ENCODE measurements at places on chromosomes 16 and 17. TPM values are rescaled to one million over a fixed set of nuclear protein-coding genes. Genes with fewer than 3 reads are reported as not detected.
A peak's percentile ranks its signal among the peaks of the same experiment; 100 is the strongest.

DNA sequence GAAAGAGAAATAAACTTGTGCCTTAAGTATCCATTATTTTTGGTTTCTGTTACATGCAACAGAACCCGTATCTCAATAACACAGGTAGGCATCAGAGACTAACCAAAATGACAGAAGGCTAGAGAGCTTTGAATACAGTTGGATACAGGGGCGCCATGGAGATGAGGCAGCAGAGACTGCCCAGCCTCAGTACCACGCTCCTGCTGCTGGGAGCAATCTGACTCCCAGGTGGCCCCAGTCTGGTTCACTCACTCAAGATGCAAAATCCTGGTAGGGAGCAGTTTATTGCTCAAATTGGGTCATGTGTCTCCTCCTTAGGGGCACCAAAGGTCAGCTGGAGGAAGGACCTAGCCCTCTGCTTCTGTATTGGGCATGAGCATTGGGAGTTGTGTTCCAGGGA lies 218.9 kb downstream of the USP22 start:
- DNase-seq: no peak

The P2RX5 gene
- total RNA-seq: 0.20 TPM

DNA sequence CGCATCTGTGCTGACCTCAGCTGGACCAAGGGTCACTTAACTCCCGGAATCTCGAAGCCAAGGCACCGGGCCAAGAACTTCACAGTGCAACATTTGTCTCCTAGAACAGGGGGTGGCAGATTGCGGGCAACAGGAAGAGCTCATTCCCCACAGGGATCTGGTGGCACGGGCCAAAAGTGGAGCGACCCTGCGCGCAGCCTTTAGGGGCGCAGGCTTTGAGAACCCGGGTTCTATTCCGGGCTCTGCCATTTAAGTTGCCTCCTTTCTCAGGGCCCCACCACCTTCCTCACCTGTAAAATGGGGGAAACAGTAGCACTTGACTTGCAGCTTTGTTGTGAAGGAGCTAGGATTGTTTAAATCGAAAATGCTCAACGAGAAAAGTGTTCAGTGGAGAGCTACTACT lies 651 bp downstream of the SHMT1 start:
- DNase-seq: peak; percentile 34

DNA sequence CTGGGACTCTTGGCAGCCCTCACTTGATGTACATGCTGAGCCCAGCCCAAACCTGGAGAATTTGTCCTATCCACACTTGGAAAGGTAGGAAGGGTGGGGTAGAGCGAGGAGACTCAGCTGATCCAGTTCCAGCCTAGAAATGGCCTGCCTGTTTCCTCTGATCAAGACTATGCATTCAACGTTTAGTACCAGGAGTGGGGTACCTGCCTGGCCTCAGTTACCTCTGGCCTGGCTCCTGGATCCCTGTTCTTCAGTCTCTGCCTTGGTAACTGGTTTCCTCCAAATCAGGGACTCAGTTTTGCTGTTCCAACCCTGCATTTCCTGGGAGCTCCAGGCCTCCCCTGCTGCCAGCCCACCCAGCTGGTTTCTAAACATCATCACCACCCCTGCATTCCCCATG lies 233.5 kb downstream of the GSG1L start:
- DNase-seq: no peak

DNA sequence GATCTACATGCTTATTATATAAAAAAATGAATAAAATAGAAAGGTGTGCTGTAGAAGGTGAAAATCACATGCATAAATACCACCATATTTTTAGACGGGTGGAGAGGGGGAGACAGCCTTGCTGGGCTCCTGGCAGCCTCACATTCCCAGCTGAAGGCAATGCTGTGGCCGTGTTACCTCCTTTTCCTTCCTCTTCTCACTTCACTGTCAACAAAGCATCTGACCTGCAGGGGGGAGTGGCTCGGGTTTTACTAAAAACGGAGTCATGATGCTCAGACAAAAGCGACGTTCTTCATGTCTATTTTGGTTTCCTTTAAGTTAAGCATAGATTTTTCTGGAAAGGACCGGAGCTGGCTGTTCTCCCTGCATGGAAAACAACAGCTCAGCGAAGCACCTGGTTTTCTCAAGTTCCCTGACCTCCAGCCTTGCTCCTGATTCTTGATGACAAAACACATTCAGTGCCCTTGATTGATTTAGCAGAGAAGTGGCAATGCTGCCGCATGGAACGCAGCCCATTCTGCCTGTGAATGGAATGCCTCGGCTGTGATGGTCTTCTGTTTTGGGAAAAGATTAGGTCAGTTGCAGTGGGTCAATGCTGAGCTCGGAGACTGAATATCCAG lies 5.5 kb upstream of the RPTOR start:
- DNase-seq: peak; percentile 26

GRCh38 chr17:76388966-76389888 lies 4.8 kb downstream of the SPHK1 start:
- DNase-seq: peak; percentile 49

DNA sequence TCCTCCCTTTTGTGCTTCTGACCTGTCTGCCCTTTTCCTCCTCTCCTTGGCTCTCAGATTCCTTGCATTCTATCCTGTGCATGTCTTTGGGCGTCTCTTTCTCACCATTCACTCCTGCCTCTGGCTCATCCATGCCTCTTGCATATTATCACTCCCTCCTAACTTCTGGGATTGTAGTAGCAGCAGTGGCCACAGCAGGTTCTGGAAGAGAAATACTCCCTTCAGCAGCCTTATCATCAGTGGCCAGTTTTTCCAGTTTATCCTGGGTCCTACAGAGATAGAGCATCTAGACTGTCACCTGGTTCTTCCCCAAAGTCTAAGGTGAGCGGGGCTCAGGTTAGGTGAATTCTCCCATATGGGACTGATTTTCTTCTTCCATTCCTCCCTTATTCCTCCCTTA lies 354.0 kb upstream of the CCL2 start:
- no peak for DNase-seq

DNA sequence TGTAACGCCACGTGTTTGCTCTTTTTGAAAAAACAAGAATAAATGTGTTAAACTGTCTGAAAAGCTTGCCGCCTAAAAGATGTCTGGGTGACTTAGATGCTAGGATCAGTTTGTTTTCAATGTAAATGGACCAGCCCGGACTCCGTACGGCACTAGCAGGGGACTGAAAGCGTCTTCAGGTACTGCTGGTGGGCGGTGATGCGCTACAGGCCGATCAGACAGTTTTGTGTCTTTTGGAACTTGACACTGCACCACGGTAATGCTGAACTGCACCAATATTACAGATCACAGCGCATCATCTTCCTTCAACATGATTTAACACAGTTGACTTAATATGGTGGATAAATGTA lies 727 bp upstream of the MBTPS1 start:
- DNase-seq: no peak

- DNase-seq: peak; percentile 78
Observed at GRCh38 chr16:397736-398332, 835 bp downstream of the NME4 start.

The GNG13 gene
- not detected for total RNA-seq

The CHRNE gene
- total RNA-seq: 1.4 TPM

The AATK gene
- 1.5 TPM for total RNA-seq

GRCh38 chr17:2232244-2232638 lies 71.3 kb downstream of the SMG6 start:
- no peak for DNase-seq

The RCVRN gene
- total RNA-seq: not detected

DNA sequence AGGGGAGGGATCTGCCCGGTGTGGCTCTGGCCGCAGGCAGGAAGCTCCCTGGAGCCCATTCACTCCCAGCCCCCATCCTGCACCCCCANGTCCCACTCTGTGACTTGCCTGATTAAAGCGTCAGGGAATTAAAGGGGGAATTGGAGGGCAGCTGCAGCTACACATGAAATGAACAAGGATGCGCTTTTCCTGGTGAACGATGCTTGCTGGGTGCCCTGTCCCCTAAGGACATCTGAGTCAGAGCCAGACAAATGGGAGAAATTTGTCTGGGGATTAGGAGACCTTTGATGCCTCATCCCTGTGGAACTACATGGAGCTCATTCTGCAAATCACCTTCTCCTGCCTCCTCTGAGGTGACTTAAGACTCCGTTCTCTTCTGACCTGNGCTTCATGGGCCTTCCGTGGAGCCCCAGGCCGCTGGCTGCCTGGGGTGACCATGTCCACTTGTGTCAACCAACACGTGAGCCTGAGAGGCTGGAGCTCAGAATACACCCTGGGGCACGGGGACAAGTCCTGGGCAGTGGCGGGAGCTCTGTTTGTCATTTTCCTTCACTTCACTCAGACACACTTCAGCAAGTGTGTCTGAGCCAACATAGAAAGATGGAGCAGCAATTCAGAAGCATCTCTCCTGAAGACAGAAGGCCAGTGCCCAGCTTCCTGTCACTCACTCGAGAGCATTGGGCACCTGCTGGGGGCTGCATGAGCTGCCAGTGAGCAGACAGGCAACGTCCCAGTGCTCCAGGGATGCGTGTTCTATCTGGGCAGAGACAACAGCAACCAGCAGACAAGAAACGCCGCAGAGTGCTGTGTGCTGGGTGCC lies 54.1 kb downstream of the METRNL start:
- DNase-seq: no peak

- peak; percentile 64 for DNase-seq
Observed at GRCh38 chr17:39197380-39198185, at the start of gene CACNB1. TSS of gene CACNB1 (minus strand) at chr17:39197669. CDS start at chr17:39197495, 174 bp downstream.

- peak; percentile 72 for DNase-seq
Observed at GRCh38 chr17:1455291-1455796, 688 bp downstream of the CRK start.

The TUBB3 gene
- 33.5 TPM for total RNA-seq

The KDM6B gene
- 1.3 TPM for total RNA-seq

The PIPOX gene
- total RNA-seq: 1.2 TPM

The SDK2 gene
- total RNA-seq: not detected

- DNase-seq: no peak
Observed at GRCh38 chr16:31886227-31886626, 12.6 kb downstream of the ZNF267 start.

GRCh38 chr17:10251212-10251948 lies 53.0 kb upstream of the GAS7 start:
- no peak for DNase-seq

GRCh38 chr17:40325156-40326013 lies 16.4 kb downstream of the RARA start:
- DNase-seq: no peak

Data from lung microvascular endothelial cell (primary cell).